H9 (cell line): ENCODE measurements at places on chromosomes 5 and 9.

DNA sequence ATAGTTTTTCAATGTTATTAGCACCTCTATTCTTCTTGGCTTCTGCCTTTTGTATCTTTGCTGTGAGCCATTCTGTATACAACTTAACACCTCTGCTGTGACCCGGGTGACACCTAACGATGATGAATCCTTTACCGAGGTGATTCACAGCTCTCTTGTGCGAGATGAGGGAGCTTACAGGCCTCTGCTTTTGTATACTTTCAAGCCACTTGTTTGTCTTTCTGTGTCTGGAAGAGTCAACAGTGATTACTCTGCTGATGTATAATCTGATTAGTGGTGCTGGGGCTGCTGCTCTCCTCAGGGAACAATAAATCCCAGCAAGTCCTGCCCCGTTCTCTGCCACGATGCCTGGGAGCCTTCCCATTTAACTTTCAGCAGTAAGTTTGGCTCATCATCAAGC lies 442.9 kb upstream of the SGCD start:
- DNase-seq: no peak

GRCh38 chr5:140393738-140394137 lies 7.9 kb upstream of the ANKHD1 start:
- DNase-seq: no peak

- no peak for DNase-seq
Measured at GRCh38 chr5:3161672-3162071, 410.2 kb upstream of the IRX2 start.

DNA sequence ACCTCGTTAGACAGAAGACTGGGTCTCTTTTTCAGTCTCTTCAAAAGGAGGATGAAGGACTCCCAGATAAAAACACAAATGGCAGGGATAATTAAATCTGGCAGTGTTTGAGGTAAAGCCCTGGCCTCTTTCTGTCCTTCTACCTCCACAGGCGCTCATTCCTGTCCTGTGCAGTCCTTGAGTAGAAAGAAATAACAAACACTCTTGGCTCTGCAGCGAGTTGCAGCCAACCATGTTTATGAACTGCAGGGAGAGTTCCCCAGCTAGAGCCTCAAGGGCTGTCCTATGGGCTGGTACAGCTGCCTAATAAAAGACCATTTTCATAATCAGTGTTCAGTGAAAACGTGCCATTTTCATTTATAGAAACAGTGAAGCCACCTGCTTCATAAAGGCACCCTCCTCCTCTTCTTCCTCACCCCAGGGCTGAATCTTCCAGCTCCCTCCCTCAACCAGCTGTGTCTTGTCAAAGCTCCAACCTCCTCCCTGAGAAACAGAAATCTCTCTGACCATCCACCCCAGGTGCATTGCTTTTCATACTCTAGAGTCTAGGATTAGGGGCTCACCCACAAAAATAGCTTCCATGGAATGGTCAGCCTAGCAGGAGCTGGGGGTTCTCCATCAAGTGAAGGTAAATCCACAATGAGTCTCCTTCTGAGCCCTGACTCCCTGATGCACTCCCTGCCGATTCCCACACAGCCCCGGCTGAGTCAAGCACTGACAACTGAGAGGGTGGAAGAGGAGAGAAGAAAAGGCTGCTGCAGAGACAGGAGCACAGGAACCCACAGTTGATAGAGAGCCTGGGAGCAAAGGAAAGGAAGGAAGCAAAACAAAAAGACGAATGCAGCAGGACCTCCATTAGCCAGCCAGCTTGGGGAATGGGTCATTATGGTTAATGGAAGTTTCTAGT lies 150.7 kb downstream of the CMYA5 start:
- no peak for DNase-seq

- DNase-seq: no peak
Measured at GRCh38 chr9:113734826-113735225, 141.3 kb upstream of the ZNF618 start.

- no peak for DNase-seq
Measured at GRCh38 chr5:171712616-171713015, 73.0 kb upstream of the SMIM23 start.

GRCh38 chr5:159734366-159734765 lies 181.9 kb upstream of the ADRA1B start:
- DNase-seq: no peak

DNA sequence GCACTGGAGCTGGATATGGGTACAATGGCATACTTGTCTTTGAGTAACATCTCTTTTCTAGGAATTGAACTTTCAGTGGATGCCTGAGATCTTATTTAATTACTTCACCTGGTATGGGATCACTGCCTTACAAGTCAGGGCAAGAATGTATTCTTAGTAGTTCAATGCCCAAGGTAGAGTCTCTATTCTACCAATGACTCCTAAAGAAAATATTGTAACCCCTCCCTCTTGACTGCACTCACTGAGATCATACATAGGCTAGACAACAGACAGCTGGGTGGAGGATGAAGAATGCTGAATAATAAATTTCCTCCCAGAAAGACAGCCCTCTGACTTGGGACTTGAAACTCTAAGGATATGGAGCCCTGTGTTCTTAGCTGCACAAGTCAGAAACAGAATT lies 1216.3 kb upstream of the ACO1 start:
- no peak for DNase-seq

DNA sequence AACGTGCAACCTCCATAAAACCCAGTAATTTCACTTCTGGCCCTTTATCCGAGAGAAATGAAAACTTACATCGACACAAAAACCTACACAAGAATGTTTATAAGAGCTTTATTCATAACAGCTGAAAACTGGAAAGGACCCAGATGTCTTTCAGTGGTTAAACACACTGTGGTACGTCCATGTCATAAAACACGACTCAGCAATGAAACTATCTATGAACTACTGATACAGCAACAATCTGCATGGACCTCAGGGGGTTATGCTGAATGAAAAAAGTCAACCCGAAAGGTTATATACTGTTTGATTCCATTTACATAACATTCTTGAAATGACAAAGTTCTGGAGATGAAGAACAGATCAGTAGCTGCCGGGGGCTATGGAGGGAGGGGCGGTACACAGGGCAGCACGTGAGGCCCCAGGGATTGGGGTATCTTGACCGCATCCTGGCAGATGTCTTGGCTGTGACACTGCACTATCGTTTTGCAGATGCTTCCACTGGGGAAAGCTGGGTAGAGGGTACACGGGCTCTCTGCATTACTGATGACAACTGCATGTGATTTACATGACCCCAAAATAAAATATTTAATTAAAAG lies 4.1 kb downstream of the CCDC127 start:
- no peak for DNase-seq

- DNase-seq: no peak
Measured at GRCh38 chr5:113607361-113607760, 93.9 kb downstream of the YTHDC2 start.

GRCh38 chr5:160199410-160199911 lies 29.8 kb upstream of the FABP6 start:
- peak; percentile 78 for DNase-seq

- DNase-seq: no peak
Measured at GRCh38 chr9:79166005-79166404, 405.8 kb upstream of the TLE4 start.

DNA sequence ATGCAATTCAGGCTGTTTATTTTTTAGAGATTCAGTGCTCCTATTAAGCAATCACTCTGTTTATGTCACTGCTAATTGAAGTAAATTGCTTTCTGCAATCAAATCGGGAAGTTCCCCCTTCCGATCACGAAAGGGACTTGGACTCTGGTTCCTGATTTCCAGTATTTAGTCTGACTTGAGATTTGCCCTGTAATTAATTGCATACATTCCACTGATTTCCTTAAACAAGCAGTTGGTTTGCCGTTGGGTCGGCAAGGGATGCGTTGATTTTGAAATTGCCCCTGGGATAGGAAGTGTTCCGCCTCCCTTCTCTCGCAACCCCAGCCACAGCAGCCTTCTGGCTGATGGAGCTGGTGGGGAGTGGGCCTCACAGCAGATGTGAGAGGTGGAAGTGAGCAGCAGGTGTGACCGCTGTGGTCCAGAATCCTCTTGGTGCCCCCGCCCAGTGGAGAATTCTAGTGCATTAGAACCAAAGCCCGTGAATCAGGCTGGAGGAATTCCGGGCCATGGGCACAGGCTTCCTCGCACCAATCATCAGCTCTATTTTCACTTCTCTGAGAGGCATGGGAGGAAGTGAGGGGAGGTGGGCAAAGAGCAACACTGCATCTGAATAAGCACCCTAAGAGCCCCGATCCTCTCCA lies 102.5 kb downstream of the SPRY4 start:
- no peak for DNase-seq

DNA sequence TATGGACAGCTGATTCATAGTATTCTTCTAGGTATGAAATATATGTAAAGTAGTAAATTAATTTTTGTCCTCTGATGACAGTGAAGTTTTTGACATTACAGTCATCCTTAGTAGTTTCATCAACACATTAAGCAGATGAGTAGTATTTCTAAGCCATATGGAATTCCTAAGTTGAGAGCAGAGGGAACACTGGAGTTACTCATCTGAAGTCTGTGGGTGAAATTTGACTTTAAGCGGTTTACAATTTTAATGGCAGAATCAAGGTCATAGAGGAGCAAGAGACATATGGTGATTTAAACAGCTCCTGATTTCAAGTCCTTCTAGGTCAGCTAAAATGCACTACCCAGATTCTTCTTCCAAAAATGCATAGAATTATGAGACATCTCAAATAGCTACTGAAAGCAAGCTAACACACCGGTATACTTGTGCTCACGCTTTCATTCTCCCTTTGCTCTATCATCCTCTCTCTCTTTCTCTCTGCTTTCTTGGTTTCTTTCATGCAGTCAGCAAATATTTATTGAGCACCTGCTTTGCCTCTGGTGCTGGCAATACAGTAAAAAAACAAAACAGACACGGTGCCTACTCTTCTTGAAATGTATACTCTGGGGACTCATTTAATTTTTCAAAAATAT lies 235.9 kb downstream of the FER start:
- no peak for DNase-seq

DNA sequence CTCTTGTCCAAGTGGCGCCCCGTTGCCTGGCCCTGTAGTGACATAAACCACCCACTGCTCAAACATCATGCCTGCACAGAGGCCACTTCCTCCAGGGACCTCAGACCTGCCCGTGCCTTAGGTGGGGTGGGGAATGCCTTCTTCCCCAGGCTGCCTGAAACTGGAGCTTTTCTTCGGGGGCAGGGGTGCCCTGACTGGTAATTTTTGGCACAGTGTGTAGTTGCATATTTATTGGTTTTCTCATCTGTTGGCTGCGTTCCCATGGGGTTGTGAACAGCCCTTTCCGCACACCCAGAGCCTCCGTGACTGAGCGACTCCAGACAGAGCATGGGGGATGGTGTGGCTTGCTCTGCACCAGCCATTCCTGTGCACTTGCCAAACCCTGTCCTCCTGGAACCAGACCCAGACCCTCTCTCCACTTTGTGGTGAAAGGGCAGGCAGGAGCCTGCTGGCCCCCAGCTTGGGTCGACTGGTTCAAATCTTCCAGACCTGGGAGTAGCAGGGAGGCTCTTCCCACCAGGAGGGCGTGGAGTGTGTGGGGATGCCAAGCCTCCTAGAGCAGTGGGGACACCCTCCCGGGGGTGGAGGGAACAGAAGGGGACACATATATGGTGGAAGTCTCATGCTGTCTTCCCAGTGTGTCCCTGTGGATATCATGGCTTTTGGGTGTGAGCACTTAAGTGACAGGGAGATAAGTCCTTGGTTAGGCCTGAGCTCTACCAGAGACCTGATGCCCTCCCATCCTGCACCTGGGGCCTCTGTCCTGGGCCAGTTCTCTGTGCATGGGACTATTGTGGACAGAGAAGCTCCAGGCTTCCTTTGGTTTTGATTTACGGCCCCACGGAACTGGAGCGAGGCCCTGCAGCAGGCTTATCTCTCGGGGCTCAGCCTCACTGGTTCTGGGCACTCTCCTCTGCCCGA lies 39.6 kb downstream of the WNK2 start:
- no peak for DNase-seq

GRCh38 chr9:76510446-76510845 lies 51.5 kb downstream of the GCNT1 start:
- no peak for DNase-seq

DNA sequence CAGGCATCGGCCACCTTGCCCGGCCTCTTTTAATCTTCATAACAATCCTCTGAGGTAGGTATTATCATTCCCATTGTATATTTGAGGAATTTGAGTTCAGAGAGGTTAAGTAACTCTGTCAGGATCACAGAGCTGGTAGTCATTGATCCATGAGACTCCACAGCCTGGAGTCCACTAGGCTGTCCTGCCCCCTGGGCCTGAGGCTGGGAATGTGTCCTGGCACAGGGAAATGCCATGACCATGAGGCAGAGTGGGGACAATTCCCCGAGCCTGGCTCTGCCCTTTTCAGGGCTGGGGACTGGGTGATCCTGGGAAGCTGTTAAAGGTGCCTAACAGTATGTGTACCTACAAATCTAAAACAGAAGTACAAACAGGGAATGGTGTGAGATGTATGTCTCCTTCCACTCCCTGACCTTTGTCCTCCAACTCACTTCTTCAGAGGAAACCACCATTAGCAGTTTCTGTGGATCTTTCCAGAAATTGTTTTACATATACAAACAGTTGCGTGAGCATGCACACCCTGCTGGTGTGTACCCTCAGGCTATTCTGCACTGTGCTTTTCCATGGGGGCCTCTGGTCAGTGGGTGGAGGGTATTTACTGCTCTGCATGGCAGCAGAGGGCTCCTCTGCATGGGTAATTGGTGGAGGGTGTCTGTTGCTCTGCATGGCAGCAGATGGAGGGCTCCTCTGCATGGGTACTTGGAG lies 53.8 kb downstream of the NDST1 start:
- no peak for DNase-seq

DNA sequence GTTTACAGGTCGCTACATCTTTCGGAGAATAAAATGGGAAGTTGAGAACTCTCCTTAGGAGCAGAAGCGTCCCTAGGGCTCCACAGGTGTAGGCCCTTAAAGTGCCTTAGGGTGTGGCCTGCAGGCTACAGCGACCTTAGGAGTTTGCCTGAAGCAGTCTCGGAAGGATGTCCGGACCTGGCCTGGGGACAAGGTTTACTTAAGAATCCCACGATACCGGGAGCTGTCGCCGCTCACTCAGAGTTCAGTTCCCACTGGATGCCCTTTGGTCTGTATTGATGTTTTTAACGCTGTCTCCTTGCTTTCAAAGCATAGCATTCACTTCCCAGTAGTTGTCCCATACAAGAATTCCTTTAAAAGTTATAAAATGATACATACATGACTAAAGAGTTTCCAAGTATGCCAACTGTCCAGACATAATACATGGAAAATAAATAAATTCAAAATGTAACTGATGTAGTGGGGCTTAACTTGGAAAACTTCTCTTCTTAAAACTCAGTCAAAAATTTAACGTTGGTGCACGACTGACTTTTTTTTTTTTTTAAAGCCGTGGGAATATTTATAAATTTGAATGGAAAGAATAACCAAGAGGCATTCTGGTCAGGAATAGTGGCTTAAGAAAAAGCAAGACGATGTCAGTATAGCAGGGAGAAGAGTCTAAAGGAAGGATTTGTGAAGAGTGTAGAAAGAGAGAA lies 848 bp downstream of the RAD50 start:
- DNase-seq: peak; percentile 63
